Stimulated activated CD8-positive, alpha-beta memory T cell treated with anti-CD3 and anti-CD28 coated beads, Interleukin-4, amount 100 ng/mL, for 48 hours (primary cell): ENCODE measurements at places on chromosomes 12 and 14.

- DNase-seq: no peak
Observed at GRCh38 chr12:96995861-96996260, 88.8 kb downstream of the NEDD1 start.

- peak; percentile 61 for DNase-seq
Observed at GRCh38 chr12:110245369-110245772, 35.7 kb upstream of the ATP2A2 start.

DNA sequence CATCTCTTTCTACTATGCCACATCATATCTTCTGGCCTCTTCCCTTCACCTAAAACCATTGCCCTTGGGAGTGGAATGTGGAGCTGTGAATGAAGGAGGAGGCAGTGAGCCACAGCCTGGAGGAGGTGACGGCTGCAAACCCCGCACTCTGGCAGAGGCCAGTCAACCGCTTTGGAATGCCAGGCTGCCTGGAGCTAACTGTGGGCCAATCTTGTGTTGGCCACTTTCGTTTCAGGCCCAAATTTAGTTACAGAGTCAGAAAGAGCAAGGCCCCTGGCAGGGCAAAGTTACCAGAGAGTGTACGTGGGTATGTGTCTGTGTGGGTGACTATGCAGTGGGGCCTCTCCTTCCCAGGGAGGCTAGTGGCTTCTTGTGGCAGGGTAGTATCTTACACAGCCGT lies 40.1 kb downstream of the CACNA1C start:
- DNase-seq: no peak

DNA sequence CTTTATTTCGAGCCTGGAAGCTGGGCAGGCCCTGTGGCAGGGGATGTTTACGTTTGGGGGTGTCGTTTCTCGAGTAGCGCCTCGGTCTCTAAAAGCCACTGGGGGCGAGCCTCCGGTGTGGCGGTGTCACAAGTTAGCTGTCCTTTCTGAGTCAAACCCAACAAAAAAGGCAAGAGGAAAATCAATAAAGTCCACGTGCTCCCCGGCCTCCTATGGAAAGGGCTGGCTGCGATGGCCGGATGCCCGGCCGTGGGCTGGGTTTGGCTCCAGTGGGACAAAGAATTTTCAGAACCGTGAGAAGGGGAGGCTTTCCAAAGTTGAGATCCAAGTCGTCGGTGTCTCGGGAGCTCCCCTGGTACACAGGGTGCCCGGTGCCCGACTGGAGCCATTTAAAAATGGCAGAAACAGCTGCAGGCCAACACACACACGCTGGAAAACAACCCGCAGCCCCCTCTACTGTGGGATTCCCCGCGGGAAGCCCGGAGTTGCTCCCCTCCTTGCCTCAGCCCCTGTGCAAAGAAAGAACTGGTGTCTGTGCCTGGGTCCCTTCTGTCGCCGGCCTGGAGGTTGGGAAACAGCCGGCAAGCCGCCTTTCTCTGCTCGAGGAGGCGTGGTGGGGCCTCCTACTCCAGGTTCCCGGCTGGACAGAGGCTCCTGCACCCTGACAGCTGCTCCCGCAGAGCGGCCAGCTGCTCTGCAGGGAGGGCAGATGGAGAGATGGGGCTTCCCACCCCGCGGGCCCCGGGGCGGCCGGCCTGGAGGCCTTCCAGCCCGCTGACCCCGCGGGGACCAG lies 1.9 kb downstream of the BCL7A start:
- DNase-seq: peak; percentile 41

DNA sequence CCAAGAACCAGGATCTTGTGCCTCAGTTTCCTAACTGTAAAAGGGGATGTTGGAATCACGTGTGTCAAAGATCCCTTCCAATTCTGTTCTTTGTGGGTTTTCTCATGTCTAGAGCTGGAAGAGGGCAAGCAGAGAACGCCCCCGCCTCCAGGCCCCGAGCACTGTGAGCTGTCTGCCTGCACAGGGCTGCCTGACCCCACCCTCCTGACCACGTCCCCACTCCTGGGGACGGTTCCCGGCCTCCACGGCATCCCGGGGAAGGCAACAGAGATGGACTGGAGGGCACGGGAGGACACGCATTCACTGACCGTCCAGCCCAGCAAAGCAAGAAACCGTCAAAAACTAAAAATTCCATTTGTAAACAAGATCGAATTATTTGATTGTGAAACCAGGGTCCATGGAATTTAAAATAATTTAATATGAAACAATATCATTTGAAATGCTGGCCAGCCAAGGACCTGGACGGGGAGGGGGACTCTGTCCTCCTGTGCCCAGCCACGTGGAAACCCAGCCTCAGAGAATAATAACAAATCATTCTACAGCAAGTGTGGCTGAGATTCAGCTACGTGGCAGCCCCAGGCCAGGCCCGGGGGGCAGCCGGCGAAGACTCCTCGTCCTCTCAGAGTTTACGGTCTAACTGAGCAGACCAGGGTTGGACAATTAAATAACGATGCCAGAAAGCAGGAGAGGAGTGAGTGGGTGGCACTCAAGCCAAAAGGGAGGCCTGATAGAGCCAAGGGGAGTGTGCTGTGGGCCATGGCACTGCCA lies 87.3 kb upstream of the DIO3 start:
- no peak for DNase-seq

GRCh38 chr12:9033265-9033887 lies 44.0 kb downstream of the KLRG1 start:
- no peak for DNase-seq
